CD4-positive, alpha-beta T cell treated with Interleukin-4 for 4 hours (primary cell): ENCODE measurements at places on chromosomes 16 and 17.

GRCh38 chr16:17380613-17381012 is 90.1 kb downstream of the XYLT1 start:
- no peak for DNase-seq

DNA sequence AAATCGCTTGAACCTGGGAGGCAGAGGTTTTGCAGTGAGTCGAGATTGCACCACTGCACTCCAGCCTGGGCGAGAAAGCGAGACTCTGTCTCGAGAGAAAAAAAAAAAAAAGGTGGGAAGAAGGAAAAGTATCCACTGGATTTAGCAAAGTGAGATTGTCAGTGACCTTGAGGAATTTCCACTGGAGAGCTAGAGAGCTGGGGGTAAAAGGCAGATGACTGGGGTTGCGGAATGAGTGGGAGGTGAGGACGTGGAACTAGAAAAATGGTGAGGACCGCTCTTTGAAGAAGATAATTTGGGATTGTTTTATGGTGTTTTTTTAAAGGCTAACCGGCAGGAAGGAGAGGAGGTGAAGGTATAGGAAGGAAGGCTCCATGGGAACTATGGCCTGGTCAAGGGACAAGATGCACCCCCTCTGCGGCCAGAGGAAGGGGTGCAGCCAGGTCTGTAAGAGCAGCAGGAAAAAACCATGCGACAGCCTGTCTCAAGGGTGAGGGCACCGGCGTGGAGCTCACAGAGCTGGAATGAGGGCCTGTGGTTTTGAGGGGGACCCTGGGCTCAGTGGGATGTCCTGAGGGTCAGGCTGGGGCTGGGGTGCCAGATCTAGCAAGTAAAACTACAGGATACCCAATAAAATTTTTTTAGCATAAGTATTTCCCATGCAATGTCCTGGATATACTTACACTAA is 694 bp upstream of the MLST8 start:
- DNase-seq: no peak

- no peak for DNase-seq
These were observed 253.6 kb downstream of the HAPSTR1 start for GRCh38 chr16:9345046-9345445.

DNA sequence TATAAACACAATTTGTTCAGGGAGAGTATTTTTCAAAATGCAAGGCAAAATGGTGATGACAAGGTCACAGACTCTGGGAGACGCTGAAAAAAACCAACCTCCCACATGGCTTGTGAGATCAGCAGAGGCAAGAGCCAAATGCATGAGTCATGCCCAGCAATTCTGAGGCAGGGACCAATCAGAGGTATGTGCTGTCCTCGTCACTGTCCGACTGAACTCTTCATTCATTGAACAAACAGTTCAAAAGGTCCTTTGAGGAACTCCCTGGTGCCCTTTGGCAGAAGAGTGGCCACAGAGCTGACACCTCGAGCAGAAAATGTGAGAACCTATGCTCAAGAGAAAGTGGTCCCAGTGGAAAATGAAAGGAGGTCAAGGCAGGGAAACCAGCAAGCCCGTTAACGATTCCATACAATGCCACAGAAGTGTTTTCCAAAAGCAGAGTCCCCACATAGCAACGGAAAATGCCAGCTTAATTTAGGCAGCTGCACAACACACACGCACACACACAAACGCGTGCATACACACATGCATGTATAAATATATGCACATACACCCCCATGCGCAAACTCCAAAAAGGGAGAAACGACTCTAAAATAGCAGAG is 50.9 kb downstream of the CDH11 start:
- DNase-seq: no peak
